Activated CD8-positive, alpha-beta T cell treated with anti-CD3 and anti-CD28 coated beads for 36 hours (primary cell): ENCODE measurements at places on chromosomes 4 and X. TPM values are rescaled to one million over a fixed set of nuclear protein-coding genes. Genes with fewer than 3 reads are reported as not detected.

GRCh38 chr4:182975806-182976205, 58.6 kb upstream of the DCTD start:
- H3K36me3 ChIP-seq = no peaks in the 10 kb centered on the region
- DNase-seq = peak; percentile 41
- peaks cover 25% of the 10 kb centered on the region for H3K27me3 ChIP-seq
- H3K4me3 ChIP-seq = no peak overlapping the region

DNA sequence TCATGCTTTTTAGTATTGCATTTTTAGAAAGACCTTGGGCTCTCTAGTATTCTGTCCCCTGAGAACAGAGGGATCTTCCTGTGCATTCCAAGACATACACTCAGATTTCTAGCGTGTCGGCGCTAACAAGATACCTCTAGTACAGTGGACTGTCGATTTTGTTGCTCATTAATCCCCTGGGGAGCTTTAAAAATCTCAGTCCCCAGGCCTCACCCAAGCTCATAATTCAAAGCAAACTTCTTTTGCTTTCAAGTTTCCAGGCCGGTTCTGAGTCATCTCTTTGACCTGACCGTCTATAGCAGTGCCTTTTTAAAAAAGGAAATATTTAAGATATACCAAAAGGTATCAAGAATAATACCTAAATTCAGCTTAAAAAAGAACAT, 137.0 kb downstream of the AMMECR1 start:
- H3K36me3 ChIP-seq = peaks cover 15% of the 10 kb centered on the region
- peaks cover 17% of the 10 kb centered on the region for H3K4me1 ChIP-seq
- H3K27me3 ChIP-seq = no peaks in the 10 kb centered on the region
- DNase-seq = no peak

- H3K4me3 ChIP-seq = no peak overlapping the region
- H3K36me3 ChIP-seq = no peaks in the 10 kb centered on the region
- H3K4me1 ChIP-seq = no peaks in the 10 kb centered on the region
- no peak for DNase-seq
- H3K27ac ChIP-seq = no peak overlapping the region
Observed at GRCh38 chr4:94669672-94670664, 87.8 kb upstream of the BMPR1B start.

GRCh38 chrX:130267956-130268448, 697 bp downstream of the ZNF280C start:
- no peaks in the 10 kb centered on the region for H3K27me3 ChIP-seq
- H3K27ac ChIP-seq = peak overlapping the region; percentile 85
- peaks cover 18% of the 10 kb centered on the region for H3K4me1 ChIP-seq

Gene FGF13
- total RNA-seq = not detected
